COR-L47 (cell line): ENCODE measurements at places on chromosomes 3 and 15.

DNA sequence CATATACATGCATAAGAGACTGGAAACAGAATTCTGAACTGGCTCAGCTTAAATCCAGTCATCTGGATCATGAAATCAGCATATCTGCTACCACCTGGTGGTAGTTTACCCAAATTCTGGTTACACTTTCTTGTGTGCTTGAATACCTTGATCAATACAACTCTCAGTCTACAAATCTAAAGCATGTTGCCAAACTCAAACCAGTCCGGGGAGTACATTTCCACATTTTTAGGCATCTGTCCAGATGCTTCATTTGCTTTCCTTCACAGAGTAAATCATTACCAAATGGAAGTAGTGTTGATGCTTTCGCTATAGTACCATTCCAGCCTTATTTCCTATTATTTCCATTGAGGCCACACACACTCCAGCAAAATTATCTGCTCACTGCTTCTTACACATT is 126.4 kb downstream of the P2RY1 start:
- peak; percentile 48 for DNase-seq

DNA sequence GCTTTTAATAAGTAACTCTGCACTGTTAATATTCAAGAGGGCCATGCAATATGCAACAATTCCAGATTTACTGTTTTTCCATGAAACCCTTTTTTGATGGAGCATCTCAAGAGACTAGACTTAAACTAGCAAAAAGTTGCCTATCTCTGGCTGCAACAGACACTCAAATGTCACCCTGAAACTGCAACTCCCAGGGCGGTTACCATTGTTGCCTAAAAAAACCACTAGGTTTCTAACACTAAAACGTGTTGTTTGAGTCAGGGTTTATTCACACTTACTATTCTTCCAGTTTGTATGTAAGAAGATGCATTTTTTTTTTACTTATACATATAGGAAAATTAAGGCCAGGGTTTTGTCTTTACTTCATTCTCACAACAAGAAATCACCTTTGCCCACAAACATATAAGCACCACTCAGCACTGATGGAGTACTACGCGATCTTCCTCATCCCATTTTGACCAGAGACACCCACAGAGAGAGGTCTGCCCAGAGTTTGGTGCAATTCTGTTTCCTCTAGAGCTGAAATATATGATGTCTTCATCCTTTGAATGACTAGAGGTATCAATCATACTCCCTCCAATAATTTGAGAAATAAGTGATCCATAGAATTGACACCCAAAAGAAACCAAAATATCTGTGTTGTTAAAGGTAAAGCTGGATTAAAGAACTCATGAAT is 124.0 kb upstream of the SNTN start:
- no peak for DNase-seq

DNA sequence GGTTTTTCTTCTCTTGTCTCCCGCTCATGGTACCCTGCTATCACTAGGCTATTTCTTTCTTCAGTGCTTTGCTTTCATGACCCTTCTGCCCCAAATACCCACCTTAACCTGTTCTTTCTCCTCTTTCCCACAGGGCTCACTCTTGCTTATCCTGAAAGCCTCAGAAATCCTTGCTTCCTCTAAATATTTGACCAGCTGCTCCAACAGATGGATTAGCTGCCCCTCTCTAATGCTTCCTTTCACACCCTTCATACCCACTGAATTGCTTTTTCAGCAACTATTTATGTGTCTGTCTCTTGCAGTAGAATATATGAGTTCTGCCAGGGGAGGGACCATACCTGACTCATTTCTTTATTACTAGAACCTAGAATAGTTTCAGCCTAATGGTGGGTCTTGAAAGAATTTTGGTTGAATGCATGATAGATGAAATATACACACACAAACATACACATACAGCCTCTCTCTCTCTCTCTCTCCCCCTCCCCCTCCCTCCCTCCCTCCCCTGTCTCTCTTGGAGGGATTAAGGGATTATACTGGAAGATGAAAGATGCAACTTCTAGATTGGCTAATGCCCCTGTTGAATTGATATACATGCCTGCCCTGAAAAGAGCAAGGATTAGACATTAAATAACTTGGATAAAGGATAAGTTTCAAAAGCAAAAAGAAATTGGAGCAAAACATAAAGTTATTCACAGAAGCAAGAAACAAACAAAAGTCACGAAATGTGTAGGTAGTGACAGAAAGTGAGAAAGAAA is 95.0 kb upstream of the GADL1 start:
- DNase-seq, result no peak

- no peak for DNase-seq
Observed at GRCh38 chr15:101675796-101676582, 23.8 kb upstream of the TM2D3 start.

- no peak for DNase-seq
Observed at GRCh38 chr15:80533790-80534333, 129.7 kb downstream of the ARNT2 start.

GRCh38 chr3:118400086-118400485 is 634.6 kb downstream of the IGSF11 start:
- no peak for DNase-seq

- DNase-seq, result peak; percentile 51
Observed at GRCh38 chr3:151087648-151088047, 2.2 kb downstream of the MED12L start.

GRCh38 chr15:101618076-101618475 is 34.1 kb downstream of the TM2D3 start:
- no peak for DNase-seq

- DNase-seq, result no peak
Observed at GRCh38 chr15:92244703-92245102, 149.0 kb upstream of the ST8SIA2 start.

DNA sequence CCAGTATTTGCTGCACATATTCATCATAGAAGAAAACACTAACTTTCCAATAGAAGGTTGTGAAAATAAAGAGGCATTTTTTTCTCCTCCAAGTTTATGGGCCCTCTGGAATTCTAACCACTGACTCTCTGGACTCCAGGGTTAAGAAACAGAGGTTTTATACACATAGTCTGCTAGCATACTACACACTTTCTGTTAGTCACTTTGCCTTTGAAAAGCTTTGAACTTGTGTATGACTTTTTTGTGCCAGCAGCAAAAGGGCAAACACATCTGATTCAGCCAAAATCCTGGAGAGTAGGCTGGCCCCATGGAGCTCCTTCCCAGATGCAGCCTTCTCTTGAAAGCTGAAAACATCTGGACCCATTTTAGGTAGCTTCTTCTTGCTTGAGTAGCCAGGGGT is 6.2 kb downstream of the ZIC4 start:
- DNase-seq, result no peak

GRCh38 chr3:124652009-124652408 is 78.2 kb upstream of the UMPS start:
- DNase-seq, result no peak

- no peak for DNase-seq
Observed at GRCh38 chr3:46301122-46301835, 52.6 kb upstream of the CCR2 start.

- DNase-seq, result no peak
Observed at GRCh38 chr3:41131224-41131623, 68.1 kb upstream of the CTNNB1 start.

DNA sequence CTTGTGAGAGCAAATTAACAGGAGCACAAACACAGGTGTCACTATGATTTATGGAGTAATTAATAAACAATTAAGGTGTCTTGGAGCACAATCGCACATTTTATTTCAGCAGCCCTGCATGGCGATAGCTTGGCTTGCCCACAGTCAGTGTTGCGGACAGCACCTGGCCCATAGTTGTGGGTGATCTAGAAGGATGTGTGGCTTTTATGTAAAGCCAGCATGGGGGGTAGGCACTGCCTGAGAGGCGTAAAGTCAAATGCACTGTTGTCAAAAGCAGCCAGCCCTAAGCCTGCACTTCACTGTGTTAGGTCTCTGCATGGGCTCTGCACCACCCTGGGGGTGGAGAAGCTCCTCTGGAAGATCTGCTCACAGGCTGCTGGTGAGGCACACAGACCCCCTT is 177.4 kb upstream of the PPP2R3A start:
- peak; percentile 18 for DNase-seq

- DNase-seq, result peak; percentile 58
Observed at GRCh38 chr15:51267703-51268083, 70.7 kb downstream of the CYP19A1 start.

- DNase-seq, result no peak
Observed at GRCh38 chr3:153099131-153099530, 62.9 kb upstream of the RAP2B start.

- no peak for DNase-seq
Observed at GRCh38 chr3:72242326-72242725, 457.4 kb upstream of the PROK2 start.

GRCh38 chr3:117763561-117763960 is 1054.0 kb downstream of the TUSC7 start:
- DNase-seq, result no peak

- no peak for DNase-seq
Observed at GRCh38 chr3:27326202-27326601, 43.0 kb downstream of the NEK10 start.

DNA sequence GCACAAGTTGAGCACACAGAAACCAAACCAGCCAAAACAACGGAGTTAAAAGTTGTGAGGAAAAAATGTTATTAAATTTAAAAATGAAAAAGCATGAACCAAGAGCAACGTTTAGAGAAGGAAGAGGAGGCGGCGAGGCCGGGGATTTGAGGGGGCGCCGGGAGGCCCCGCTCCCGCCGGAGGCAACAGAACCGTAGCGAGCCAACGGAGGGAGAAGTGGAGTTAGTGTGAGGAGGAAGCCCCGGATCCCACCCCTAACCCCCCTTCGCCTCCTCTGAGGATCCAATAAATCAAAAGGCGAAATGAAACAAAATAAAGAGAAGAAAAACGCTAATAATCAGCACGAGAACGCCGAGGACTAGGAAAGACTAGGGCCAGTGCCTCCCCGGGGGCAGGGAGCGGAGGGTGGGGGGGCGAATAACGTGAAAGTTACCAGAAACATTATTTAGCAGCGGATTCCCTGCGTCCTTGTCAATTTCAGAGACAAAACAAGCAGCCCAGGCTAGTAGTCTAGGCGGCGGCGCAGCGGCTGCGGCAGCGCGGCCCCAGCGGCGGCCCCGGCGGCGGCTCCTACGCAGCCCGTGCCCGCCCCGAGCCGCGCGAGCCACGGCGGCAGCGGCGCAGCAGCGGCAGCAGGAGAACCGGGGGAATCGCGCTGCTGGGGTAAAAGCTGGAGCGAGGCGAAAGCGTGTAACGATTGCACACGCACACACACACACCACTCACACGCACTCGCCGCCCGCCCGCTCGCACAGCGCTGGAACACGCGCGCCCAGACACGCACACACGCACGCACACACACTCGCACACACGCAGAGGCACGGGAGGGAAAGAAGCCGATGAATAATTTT is 1.7 kb downstream of the MEIS2 start:
- DNase-seq, result peak; percentile 37

GRCh38 chr3:9316881-9317361 is 45.9 kb upstream of the THUMPD3 start:
- no peak for DNase-seq

DNA sequence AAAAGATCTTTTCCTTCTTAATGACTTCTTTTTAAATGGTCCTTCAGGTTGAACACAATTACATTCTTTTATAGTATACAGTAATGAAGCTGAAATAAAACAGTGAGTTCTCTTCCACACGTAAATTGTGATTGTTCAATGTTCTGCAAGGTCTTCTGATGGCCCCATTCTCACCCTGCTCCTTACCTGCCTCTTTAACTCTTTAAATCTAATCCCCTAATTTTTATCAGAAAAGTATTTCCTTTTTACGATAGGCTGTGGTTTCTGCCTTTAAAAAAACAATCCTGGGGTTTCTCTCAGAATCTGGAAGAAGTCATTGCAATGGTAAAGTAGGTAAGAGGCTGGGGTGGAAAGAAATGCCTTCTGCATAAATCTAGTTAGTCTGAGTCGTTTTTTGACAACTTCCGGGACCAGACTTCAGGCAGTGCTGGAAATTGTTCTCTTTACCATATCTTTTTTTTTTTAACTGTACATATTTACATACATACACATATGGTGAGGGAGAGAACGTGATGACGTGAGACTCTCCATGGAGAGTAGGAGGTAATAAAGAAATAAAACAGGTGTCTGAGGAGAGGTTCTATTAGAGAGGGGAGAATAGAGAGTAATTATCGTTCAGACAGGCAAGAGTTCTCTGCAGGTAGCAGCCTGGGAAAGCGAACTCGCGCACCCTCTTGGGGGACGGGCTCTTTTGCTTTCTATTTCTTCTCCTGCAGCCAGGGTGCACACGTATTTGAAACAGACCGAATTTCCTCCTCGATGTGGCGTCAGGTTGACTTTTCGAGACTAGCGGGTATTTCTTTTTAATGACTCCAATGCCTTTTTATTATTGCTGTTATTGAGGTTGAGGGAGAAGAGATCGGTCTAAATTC is at the start of gene SIDT1:
TSS of gene SIDT1 (plus strand) at position 730 of the 872 bp plus-strand sequence. CDS start 467 bp downstream, outside the sequence.
- peak; percentile 75 for DNase-seq

GRCh38 chr3:71050538-71051258 is 532.8 kb downstream of the FOXP1 start:
- no peak for DNase-seq

DNA sequence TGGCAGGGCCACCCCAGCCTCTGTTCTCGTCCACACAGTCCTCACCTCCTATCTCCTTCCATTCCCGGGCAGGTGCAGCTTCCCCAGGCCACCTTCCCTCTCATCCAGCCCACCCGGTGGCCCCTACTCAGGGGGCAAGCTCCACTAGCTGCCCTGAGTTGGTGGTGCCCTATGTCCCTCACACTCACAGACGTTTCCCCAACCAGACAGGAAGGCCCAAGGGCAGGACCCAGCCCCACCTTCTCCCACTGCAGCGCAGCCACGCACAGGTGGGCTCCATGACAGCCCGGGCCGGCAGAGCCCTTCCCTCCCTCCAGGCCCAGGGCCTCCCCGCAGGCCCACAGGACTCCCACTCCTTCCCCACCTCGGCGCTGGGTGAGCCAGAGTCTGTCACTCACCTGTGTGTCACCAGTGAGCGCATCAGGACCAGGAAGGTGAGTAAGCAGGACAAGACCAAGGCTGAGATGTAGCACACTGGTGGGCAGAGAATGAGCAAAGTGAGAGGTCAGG is 11.1 kb downstream of the ISLR start:
- no peak for DNase-seq

DNA sequence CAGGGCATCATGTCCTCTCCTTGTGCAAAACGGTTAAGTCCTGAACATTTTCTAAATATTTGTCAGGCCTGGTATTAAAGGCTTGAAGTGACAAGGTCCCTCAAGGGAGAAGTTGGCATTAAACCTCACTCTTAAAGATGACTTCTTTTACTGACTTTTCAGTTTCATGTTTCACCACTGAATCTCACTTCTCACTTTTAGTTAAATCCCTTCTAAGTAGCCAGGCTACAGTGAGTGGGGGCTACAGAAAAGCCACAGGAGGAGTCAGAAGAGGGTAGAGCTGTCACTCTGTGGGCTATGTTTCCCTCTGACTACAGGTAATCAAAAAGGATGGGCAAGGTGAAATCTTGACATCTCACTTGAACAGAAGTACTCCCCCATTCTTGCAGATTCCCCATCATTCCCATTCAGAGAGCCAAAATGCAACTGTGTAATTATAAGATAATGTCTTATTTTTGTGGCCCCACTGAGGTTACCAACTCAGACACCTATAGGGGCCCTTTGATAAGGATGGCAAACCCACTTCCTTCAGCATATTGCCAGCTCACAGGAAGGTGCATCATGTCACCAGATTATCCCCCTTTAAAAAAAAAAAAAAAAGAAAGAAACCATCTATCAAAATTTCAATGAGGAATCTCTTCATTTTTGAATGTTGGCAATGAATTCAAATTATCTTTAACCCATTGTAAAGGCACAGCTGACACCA is 790.1 kb upstream of the CFAP20DC start:
- DNase-seq, result no peak
